NCI-H2081 treated with DMSO at 0.1 percent for 48 hours (cell line): ENCODE measurements at places on chromosomes 2 and 18.

DNA sequence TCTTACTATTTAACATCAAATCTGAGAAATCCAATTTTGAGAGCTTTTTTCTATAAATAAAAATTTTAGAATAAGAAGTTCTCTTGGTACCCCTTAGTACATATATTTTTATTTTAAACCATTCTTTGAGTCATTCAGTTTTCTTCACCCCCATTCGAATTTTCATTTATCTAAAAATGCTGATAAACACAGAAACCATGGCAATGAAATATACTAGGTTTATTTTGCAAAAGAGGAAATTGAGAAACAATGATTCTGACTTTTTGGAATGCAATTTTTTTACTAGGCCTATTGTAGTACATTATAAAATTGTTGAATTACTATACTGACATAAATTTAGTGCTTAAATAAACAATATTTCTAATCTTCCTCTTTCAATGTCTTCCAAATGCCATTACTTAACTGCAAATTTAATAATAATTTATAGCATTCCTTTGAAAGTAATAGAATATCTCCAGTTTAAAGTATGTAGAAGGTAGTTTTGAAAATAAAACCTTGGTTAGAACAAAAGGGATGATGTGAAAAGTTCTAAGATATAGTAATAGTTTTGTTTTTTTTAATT lies 46.3 kb downstream of the TANK start:
- no peak for DNase-seq

GRCh38 chr2:55093381-55093780 lies 43.1 kb upstream of the RTN4 start:
- no peak for DNase-seq

DNA sequence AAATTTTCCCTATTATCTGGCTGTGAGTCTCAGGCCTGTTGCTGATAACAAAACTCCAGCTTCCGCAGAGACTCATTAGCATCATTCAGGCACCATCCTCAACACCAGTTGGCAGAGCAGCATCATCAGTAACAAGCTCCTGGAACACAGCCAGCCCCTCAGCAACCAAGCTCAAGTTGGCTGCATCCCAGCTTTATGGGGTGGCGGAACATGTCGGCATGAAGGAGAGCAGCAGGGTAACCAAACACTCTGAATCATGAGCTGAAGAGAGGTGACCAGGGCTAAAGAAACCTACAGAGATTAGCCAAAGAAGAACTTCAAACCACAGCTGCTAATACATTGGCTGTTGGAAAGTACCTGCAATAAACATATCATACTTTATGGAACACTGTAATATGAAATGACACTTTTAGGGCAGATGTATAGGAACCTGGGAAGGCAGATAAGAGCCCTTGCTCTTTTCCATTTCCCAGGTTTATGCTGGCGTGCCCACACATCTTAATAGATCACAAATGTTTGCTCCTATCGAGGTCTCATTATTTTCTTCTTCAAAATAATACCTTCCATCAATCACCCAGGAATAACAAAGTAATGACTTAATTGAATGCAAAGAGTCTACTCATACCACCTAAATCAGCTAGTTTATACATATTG lies 63.8 kb downstream of the PDE11A start:
- peak; percentile 85 for DNase-seq

GRCh38 chr18:22558945-22559385 lies 141.2 kb upstream of the CTAGE1 start:
- no peak for DNase-seq

GRCh38 chr18:55900380-55900779 lies 312.4 kb upstream of the TCF4 start:
- DNase-seq = no peak

DNA sequence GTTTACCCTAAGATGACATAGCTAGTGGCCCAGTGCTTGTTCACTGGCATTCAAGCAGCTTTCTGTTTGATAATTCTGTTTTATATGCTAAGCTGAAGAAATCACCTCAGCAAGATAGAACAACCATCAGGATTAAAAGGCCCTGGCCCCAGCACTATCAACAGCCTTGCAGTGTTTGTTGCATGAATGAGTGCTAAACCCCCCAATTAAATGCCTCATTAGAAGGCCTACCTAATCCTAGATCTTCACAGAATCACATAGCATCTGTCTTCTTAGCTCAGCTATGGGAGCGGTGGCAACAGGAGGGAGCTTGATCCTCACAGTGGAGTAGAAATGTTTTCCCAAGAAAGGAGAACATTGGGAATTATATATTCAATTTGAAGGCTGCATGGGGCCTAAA lies 194.1 kb upstream of the HNMT start:
- DNase-seq = no peak

DNA sequence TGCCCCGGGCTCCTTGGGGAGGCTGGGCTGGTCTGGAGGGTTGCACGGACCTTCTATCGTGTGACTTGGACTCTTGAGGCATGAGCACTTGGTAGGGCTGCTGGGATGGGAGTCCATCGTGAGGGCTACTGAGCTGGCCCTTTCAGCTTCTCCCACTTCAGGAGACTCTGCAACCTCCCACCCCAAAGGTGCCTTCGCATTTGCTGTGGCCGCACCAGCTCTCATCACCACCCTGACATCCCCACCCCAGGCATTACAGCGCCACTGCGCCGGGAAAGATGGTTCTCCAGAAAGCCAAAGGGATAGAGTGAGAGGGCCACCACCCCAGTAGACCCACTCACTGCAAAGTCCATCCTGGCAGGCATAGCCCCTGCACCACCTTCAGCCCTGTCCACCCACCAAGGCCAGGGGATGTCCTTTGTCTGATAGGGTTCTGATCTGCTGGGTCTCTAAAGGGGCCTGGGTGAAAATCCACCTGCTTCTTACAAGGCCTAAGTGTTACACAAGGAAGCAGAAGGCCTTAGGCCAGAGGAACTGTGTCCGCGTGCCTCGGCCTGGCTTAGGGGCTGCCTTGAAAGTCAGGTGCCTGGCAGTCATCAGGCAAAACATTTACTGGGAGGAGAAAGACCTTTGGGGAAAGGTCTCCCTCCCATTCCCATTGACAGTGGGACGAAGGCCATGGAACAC lies 5.1 kb downstream of the EHD3 start:
- DNase-seq = no peak

- no peak for DNase-seq
Observed at GRCh38 chr18:22504251-22505030, 86.7 kb upstream of the CTAGE1 start.

DNA sequence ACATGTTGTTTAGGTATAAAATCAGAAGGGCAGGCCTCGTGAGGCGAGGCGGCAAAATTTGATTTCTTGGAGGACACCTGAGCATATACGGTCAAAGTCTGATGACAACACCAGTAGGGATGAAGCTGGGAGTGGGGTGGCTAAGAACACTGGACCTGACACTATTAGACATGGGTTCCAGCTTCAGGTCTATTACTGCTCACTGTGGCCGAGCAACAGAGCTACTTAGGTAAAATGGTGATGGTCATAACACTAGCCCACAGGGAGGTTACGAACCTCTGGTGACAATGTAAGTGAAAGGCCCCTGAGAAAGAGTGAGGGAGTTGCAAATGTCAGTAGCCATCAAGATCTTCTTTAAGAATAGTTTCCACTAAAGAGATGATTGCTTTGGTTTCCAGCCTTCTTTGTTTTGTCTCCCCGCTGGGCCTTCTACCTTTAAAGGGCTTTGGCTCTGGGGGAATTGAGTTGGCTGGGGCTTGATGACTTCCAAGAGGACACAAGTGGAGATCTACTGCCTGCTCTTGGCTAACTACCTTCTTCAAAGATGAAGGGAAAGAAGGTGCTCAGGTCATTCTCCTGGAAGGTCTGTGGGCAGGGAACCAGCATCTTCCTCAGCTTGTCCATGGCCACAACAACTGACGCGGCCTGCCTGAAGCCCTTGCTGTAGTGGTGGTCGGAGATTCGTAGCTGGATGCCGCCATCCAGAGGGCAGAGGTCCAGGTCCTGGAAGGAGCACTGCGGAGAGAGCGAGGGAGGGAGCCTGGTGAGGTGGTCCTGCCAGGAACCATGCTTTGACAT lies 3.5 kb downstream of the IL1B start:
- DNase-seq = no peak

DNA sequence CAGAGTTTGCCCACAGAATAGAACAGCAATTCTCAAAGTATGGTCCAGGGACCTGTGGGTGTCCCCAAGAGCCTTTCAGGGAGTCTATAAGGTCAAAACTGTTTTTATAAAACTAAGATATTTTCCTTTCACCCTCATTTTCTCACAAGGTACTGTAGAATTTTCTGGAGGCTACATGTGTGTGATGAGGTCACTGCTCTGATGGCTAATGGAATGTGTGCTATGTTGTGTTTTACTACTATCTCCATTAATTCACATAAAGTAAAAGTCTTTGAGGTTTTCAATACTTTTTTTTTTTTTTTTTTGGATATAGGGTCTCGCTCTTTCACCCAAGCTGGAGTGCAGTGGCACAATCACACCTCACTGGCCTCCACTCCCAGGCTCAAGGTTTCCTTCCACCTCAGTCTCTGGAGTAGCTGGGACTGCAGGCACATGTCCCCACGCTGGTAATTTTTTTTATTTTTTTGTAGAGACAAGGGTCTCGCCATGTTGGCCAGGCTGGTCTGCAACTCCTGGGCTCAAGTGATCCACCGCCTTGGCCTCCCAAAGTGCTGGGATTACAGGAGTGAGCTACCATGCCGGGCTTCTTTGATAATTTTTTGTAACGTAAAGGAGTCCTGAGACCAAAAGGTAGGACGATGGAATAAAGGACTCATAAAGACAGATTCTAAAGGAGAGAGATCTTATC lies 1.8 kb downstream of the TRABD2A start:
- DNase-seq = no peak

- DNase-seq = no peak
Observed at GRCh38 chr2:382728-383022, 94.8 kb upstream of the ALKAL2 start.

GRCh38 chr2:141703501-141703900 lies 427.3 kb downstream of the LRP1B start:
- no peak for DNase-seq

DNA sequence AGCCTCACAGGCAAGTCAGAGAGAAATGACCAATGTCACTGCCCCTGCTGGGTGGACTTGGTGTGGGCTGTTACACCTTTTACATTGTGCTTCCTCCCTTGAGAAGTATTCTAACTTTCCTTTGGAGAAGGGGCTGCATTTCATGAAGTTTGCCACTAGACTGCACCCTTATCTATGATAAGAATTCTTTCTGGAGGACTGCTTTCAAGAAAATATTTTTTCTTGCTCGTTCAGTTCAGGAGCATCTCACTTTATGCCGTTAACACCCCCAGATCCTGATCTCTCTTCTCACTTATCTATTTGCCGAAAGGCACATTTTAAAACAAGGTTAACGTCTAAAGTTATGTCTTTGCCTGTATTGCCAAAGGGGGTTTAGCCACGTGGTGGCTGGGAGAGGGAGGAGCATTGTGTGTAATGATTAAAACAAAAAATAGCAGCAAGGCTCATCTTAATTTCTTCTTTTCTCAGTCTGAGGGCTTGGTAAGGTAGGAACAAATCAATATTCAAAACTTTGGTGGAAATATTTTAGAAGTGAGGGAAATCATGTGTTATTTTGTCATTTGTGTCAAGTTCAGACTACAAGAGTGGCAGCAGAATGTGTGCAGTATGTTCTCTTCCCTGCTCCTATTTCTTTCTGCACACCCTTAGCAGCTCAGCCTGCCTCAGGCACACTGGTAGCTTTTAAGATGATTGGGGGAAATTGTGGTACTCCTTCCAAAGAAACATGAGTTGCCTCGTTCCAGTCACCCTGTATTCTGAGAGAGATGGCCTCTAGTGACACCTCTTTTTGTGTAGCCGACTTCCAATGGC lies 1.6 kb upstream of the IGFBP5 start:
- peak; percentile 20 for DNase-seq
